Activated naive CD4-positive, alpha-beta T cell (primary cell): ENCODE measurements at places on chromosomes 16 and 17.

GRCh38 chr17:80883831-80884735 lies 107.6 kb upstream of the CHMP6 start:
- no peak for DNase-seq

GRCh38 chr16:68659412-68660358 lies 14.6 kb downstream of the CDH3 start:
- DNase-seq, result no peak

- DNase-seq, result no peak
Observed at GRCh38 chr17:70187383-70187782, 18.1 kb downstream of the KCNJ2 start.

DNA sequence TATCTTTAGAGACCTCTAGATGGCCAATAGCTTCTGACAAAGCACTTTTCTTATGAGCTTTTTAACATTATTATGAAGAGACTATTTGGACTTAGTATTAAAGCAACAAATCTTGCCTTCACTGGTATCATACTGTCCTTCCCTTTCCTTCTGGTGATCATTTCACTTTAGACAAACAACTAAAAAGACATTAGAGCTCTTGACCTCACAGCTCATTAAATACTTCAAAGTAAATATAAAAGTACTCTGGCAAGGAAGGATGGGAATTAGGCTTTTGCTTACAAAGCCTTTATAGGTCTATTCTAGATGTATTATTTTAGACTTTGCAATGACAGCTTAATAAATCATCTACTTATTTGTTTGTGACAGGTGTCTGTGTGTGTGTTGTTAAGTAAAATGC lies 11.1 kb downstream of the STXBP4 start:
- DNase-seq, result no peak

GRCh38 chr16:57185446-57185944 lies 344 bp downstream of the PSME3IP1 start:
- DNase-seq, result no peak

DNA sequence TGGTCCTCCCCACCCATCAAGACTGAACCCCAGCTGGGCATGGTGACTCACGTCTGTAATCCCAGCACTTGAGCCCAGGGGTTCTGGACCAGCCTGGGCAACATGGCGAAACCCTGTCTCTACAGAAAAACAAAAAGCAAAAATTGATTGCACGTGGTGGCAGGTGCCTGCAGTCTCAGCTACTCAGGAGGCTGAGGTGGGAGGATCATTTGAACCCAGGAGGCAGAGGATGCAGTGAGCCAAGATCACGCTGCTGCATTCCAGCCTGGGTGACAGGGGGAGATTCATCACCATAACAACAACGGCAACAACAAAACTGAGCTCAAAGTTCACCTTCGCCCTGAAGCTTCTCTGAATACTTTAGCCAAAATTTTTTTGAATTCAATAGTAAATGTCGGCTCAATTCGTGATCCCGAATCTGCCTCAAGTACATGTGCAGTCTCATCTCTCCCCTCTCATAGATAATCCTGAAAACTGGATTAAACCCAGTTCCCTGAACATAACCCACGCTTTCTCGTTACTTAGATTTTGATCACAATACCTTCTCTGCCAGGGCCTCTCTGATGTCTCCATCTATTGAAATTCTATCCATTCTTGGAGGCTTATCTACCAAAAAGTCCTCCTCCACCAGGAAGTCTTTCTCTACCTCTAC lies 13.5 kb upstream of the MYH10 start:
- no peak for DNase-seq

GRCh38 chr16:11354733-11355574 lies 9.7 kb downstream of the RMI2 start:
- peak; percentile 60 for DNase-seq

DNA sequence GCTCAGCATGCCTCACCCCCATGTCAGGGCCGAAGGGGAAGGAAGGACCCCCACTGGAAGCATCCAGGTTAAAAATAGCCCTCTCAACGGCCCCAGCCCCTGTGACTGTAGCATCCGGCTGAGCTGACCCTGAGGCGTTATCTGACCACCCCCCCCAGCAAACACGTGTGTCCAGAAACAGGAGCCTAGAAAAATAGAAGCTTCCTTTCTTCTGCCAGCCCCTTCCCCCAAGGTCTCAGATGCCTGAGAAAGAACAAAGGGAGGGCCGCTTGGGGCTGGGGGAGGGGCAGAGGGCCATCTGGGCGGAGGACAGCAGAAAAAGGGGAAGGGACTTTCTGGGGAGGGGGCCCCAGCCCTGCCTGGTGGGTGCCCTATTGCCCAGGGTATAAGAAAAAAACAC lies 55.8 kb downstream of the ACTG1 start:
- no peak for DNase-seq

- no peak for DNase-seq
Observed at GRCh38 chr17:59520251-59520650, 45.2 kb upstream of the DHX40 start.

DNA sequence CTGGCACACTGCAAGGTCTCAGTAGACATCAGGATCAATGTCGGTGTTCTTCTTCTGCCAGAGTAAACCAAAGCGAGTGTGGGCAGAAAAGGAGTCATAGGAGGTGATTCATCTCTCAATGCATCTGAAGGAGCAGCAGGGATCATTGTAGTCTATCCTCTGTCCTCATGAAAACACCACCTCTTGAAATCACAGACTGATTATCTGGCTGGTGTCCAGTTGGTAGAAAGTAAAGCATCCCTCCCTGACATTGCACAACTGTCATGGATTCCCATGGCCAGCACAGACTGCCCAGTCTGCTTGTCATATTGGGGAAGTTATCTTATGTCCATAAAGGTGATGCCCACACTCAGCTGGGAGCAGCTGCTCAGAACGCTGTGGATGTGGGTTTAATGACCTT lies 74.1 kb downstream of the ABCC12 start:
- no peak for DNase-seq

DNA sequence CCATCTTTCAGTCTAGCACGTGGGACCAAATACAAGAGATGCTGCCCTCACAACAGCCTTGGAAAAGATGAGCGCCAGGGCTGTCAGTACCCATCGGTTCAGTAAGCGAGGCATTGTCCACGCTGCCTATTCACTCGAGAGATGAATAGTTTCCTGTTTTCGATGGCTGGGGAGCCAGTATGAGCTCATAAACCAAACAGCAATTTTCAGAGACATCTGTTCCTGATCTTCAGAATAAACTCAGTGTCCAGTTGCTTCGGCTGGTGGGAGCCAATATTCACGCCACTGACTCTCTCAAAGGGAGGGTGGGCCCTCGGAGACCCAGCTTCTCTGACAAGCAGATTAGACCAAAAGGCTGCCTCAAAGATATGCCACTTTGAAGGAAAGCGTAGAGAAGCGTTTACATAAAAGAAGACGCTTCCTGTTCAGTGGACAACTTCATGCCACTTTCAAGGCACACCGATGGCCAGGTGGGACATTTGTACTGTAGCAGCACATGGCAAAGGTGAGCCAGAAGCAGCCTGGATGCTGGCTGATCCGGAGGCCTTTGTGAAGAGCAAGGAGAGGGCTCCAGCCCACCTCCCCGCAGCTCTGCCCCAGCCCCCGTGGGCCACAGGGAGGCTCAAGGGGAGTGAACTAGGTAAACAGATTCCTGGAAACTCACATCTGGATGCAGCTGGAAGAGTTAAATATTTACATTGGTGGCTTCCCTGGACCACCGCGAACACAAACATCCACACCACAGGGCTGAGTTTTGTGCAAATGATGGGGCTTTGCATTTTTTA lies 6.0 kb downstream of the TIMM22 start:
- DNase-seq, result no peak

GRCh38 chr16:60199150-60199549 lies 1465.0 kb upstream of the GOT2 start:
- no peak for DNase-seq

GRCh38 chr16:84526794-84527531 lies 22.5 kb upstream of the MEAK7 start:
- DNase-seq, result no peak

DNA sequence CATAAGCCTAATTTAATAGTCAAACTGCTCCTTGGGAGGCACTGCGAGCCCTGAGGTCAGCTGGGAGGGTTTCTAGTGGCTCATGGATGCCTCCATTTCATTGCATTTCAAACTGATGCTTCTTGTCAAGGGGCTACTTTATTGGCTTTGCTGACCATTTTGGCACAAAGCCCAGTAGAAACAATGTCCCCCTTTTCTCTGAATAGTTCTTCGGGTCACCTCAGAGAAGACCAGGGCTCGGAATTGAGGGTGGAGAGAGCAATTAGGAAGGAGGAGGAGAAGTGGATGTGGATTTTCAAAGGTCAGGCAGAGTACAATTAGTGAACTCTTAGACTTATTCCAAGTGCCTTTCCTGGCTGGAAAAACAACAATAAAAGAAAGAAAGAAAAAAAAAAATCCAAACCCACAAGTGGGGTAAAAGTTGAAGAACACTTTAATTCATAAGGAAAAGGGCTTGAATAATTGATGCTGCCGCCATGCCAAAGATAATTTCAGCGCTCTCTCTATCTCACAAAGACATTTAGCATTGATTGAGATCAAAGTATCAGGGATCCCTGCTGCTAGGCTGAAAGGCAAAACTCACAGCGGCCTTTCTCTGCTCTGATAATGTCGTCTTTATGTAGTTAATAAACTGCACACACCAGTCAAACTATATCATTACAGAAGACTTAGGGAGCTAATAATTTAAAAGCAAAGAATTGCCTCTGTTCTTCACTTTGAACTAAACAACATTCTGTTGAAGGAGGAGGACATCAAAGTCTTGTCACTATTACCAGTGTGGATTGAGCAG lies 122.7 kb downstream of the RGS9 start:
- no peak for DNase-seq

DNA sequence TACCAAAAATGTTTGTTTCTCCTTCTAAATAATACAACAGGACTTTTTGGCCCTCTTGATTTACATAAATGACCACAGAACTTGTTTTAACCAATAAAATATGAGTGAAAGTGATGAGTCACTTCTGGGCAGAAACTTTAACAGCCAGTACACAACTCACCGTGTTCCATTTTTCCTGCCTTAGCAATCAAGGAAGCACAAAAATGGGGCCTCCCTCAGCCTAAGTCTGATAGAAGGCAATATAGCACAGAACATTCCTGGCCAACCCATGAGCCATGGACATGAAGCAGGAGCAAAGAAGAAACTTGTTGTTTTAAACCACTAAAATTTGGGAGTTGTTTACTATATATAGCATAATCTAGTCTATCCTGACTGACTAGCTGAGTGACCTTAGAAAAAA lies 61.1 kb upstream of the MTMR4 start:
- no peak for DNase-seq

DNA sequence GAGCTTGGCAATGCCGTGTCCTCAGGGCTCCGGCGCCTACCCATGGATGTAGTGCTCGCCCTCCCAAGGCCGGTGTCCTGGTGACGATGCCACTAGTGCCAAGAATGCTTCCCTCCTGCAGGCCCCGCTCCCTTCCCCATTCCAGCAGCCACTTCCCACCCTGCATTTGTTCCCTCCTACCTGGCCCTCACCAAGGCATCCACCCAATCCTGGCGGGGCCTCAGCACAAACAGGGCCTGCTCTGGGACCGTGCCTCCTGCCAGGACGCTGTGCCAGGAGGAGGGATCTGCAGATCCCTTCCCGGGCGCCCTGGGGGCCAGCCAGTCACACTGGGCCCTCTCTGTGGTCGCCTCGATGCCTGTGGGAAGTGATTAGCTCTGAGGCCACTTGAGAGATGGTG lies 25.1 kb downstream of the ABR start:
- DNase-seq, result no peak

DNA sequence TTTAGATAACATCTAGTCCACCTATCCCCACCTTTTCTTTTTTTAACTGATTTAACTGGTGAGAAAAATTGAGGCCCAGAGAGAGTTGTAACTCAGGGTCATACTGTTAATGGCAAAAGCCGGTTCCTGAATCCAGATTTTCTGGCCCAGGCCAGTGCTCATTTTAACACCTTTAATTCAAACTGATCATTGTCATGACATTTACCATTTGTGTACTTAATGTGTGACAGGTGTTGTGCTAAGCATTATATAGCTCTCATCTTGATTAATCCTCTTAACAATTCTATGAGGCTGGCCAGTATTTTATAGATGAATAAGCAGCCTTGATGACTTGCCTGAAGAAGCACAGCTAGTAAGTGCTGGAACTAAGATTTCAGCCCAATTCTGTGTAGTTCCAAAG lies 14.4 kb downstream of the RHOT1 start:
- DNase-seq, result no peak

- no peak for DNase-seq
Observed at GRCh38 chr17:35731239-35731916, at the start of gene RASL10B. TSS of gene RASL10B (plus strand) at chr17:35731639. CDS start at chr17:35735185, 3,546 bp downstream.

- DNase-seq, result peak; percentile 6
Observed at GRCh38 chr17:82848022-82848592, 8.3 kb upstream of the ZNF750 start.

DNA sequence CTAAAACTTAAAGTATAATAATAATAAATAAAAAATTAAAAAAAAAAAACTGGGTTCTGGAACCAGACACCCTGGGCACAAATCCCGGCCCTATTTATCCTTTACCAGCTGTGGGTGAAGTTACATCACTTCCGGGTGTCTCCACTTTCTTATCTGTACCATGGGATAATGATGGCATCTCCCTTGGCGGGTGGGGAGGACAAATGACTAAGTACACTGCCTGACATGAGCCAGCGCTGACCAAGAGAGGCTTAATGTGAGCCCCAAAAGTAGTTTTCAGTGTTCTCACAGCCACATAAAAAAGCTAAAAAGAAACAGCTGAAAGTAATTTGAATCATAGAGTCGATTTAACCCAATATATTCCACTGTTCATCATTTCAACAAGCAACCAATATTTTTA lies 424.9 kb downstream of the SOX9 start:
- DNase-seq, result no peak

- DNase-seq, result no peak
Observed at GRCh38 chr17:35161281-35161761, 13.7 kb downstream of the UNC45B start.

DNA sequence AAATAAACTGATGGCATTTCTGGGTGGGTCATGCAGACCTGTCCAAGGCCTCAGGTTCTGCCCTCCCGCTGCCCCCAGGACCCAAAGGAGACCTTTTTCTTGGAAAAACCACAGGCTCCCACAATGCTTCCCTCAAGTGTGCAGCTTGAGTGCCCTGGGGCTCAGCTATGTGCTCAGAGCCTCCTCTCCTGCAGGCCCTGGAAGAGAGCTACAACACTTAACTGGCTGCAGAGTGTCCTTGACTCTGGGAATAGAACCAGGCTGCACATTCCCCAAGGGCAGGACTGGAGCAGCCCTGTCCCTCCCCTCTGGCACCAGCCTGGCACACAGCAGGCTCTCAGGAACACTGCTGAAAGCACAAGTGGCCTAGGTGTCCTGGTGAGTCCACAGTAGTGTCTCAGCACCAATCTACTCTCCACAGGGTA lies 4.8 kb upstream of the SREBF1 start:
- DNase-seq, result no peak

GRCh38 chr17:61379457-61380216 lies 20.0 kb upstream of the TBX2 start:
- no peak for DNase-seq

DNA sequence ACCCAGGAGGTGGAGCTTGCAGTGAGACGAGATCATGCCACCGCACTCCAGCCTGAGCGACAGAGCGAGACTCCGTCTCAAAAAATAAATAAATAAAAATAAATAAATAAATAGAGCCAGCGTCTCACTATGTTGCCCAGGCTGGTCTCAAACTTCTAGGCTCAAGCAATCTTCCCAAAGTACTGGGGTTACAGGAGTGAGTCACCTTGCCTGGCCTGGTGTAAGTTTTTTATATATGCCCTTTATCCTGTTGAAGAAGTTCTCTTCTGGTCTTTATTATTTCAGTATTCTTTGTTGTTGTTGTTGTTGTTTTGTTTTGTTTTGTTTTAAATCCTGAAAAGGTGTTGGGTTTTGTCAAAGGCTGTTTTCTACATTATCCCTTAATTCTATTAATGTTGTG lies 30.1 kb upstream of the ABCC1 start:
- no peak for DNase-seq
